ENCODE measurements at places on chromosomes 16 and 17. TPM values are rescaled to one million over a fixed set of nuclear protein-coding genes. Genes with fewer than 3 reads are reported as not detected.
A peak's percentile ranks its signal among the peaks of the same experiment; 100 is the strongest.

The FBXL19 gene
- 72.7 TPM for total RNA-seq

The CDRT15 gene
- total RNA-seq: not detected

The FAM171A2 gene
- total RNA-seq: 8.3 TPM

The TLCD2 gene
- 6.1 TPM for total RNA-seq

The COPS3 gene
- total RNA-seq: 87.6 TPM

DNA sequence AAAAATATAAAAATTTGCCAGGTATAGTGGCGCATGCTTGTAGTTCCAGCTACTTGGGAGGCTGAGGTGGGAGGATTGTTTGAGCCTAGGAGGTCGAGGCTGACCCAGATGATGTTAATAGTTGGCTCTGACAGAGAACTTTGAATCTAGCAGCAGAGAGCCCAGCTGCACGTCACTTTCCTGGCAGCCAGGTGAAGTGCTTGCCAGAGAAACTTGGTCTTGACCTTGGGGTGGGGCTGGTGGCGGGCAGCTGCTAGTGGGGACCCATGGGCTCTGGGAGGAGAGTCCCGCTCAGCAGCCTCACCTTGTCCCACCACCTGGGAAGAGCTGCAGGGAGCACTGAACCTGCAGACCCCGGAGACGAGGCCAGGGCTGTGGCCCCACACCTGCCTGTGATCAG lies 3.1 kb upstream of the C16orf74 start:
- no peak for DNase-seq
- H3K4me3 ChIP-seq: no peak overlapping the region
- H3K27me3 ChIP-seq: no peaks in the 10 kb centered on the region
- H3K36me3 ChIP-seq: no peaks in the 10 kb centered on the region
- H3K4me1 ChIP-seq: peaks cover 41% of the 10 kb centered on the region
- no peak overlapping the region for H3K27ac ChIP-seq

DNA sequence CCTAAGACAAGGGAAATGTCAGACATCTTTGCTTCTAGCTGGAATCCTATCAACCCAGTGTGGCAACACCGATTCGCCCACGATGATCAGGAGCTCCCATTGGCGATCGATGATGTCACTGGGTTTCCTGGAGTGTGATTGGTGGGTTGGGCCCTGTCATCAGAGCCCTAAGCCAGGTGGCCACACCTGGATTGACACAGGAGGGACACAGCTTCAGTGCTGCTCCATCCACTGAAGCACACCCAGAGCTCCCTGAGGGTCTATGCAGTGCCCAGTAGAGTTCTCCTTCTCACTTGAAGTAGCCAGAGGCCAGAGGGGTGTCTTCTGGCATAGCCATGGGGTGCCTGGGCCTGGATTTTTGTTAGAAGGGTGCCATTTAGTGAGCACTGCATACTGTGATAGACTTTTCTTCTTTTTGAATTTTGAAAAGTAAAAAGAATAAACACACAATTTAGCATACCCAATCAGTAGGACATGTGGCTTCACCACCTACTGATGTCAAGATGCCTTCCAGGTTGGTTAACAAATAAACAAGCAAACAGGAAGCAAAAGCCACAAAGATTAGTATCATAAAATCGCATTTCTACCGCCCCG lies 77.6 kb downstream of the CMIP start:
- no peak overlapping the region for H3K4me3 ChIP-seq
- H3K27ac ChIP-seq: peak overlapping the region; percentile 73
- no peaks in the 10 kb centered on the region for H3K27me3 ChIP-seq

- DNase-seq: no peak
- H3K27ac ChIP-seq: no peak overlapping the region
- H3K4me1 ChIP-seq: peaks cover 30% of the 10 kb centered on the region
- no peaks in the 10 kb centered on the region for H3K27me3 ChIP-seq
- H3K4me3 ChIP-seq: no peak overlapping the region
- H3K36me3 ChIP-seq: peaks cover 4% of the 10 kb centered on the region
These were observed 13.0 kb downstream of the NMRAL1 start for GRCh38 chr16:4461250-4462085.

DNA sequence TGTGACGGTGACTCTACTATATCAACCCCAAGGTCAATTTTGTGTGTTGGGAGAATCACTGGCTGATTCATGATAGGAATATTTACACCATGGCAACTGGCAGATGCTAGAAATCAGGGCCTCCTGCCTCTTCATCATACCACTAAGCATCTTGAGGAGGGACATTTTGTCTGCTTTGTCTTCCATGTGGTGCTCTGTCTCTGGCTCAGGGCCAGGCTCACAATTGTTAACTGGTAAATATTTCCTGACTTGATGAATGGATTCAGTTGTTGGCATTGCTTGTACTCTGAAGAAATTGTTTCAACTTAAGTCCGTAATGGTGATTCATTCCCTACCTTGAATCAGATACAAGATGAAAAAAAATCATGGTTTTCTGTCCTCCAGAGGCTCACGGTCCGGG lies 292.7 kb downstream of the HAPSTR1 start:
- no peaks in the 10 kb centered on the region for H3K4me1 ChIP-seq
- H3K36me3 ChIP-seq: no peaks in the 10 kb centered on the region
- H3K27ac ChIP-seq: no peak overlapping the region
- no peaks in the 10 kb centered on the region for H3K27me3 ChIP-seq

- no peaks in the 10 kb centered on the region for H3K4me1 ChIP-seq
- no peak overlapping the region for H3K27ac ChIP-seq
- no peak for DNase-seq
- H3K36me3 ChIP-seq: no peaks in the 10 kb centered on the region
These were observed 47.8 kb downstream of the MEOX1 start for GRCh38 chr17:43613917-43614316.

GRCh38 chr17:17935321-17936271 lies 36.6 kb downstream of the TOM1L2 start:
- peaks cover 37% of the 10 kb centered on the region for H3K4me1 ChIP-seq
- H3K27ac ChIP-seq: peak overlapping the region; percentile 65
- no peaks in the 10 kb centered on the region for H3K27me3 ChIP-seq
- H3K4me3 ChIP-seq: 0 out of 2 replicates have a peak overlapping the region, but pooled peaks have one; percentile 11
- DNase-seq: peak; percentile 93

DNA sequence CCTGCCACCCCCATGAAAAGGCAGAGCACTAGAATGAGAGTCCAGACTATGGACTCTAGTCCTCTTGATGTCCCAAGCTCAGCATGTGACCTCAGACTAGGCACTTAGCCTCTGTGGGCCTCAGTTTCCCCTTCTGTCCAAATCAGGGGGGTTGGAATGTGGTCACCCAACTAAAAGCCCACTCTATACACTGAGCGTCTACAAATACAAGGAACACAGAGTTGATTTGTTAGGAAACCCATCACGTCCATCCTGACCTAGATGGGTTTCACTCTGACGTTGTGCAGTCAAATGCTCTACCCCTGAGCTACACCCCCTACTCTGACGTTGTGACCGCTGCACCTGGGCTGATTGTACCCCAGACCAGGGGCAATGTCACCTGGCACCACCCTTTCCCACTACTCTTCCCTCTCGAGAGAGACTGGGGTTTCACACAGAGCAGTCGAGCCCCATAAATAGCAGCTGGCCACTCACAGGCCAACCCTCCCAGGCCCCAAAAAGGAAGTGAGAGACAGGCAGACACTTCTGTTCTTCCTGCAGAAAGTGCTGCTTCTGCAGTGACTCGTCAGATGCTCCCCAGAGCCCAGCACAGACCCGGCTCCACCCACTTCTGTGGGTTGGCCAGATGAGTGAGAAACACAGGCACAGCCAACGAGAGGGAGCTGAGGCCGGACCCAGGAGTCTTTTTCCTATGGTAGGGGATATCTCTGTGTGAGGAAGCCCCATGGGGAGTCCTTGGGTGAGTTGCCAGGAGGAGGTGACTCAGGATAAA lies 16.1 kb upstream of the TNFRSF13B start:
- H3K27ac ChIP-seq: 0 out of 2 replicates have a peak overlapping the region, but pooled peaks have one; percentile 17
- no peaks in the 10 kb centered on the region for H3K27me3 ChIP-seq
- DNase-seq: peak; percentile 65
- no peaks in the 10 kb centered on the region for H3K36me3 ChIP-seq
- no peak overlapping the region for H3K4me3 ChIP-seq

- no peaks in the 10 kb centered on the region for H3K36me3 ChIP-seq
- H3K4me3 ChIP-seq: no peak overlapping the region
- no peak overlapping the region for H3K27ac ChIP-seq
- H3K27me3 ChIP-seq: no peaks in the 10 kb centered on the region
- no peaks in the 10 kb centered on the region for H3K4me1 ChIP-seq
These were observed 97.8 kb upstream of the MAF start for GRCh38 chr16:79698341-79698753.

- H3K4me1 ChIP-seq: no peaks in the 10 kb centered on the region
- no peak overlapping the region for H3K4me3 ChIP-seq
- H3K27me3 ChIP-seq: no peaks in the 10 kb centered on the region
- no peak for DNase-seq
- H3K36me3 ChIP-seq: no peaks in the 10 kb centered on the region
These were observed 112.5 kb upstream of the CHMP6 start for GRCh38 chr17:80878876-80879722.

DNA sequence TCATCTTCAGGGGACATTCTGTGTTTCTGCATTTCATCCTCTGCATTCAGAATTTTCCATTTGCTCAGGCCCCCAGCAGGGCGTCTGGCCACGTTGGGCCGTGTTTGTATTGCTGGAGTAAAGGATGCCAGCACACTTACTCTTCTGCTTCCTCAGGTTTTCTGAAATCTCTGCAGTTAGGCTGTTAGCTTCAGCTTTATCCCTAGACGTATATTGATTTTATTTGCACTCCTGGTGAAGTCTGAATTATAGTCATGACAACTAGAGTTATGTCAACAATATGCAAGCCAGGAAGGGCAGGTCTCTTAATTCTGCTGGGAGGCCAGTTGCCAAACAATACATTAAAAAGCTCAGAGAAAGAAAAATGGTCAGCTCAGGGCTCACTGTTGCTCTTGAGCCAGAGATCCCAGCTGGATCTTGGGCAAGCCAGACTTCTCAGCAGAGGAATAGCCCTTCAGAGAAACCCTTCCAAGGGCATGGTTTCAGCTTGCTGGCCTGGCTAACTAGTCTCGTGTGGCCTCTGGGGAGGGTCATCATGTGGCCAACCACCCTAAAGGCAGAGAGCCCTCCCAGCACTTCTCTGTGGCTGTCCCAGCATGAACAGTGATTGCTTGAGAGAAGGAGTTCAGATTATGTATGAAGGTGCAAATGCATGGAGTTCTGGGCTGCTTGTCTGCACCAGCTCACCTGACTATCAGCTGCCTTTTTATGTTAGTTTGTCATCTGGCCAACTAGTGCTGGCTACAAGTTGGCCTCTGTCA lies 110.2 kb upstream of the CACNG5 start:
- H3K36me3 ChIP-seq: no peaks in the 10 kb centered on the region
- no peaks in the 10 kb centered on the region for H3K4me1 ChIP-seq
- no peaks in the 10 kb centered on the region for H3K27me3 ChIP-seq
- no peak for DNase-seq

DNA sequence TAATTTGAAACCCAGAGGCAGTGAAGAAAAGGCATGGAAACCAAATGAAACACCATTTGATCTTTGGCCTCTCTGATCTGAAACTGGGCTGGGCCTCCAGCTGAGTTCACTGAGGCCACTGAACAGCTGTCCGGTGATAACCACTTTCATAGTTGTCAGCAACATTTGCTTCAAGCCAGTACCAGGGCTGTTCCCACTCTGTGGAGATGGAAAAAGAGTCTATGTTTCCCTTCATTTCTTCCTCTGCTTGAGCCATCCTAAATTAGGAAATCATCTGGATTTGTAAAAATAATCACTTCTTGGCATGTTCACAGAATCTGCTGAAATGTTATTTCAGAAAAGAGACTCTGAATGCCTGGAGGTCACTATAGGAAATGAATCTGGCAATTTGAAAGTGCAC lies 119.3 kb downstream of the STX8 start:
- no peak for DNase-seq
- H3K27me3 ChIP-seq: no peaks in the 10 kb centered on the region
- no peak overlapping the region for H3K4me3 ChIP-seq
- no peaks in the 10 kb centered on the region for H3K4me1 ChIP-seq

DNA sequence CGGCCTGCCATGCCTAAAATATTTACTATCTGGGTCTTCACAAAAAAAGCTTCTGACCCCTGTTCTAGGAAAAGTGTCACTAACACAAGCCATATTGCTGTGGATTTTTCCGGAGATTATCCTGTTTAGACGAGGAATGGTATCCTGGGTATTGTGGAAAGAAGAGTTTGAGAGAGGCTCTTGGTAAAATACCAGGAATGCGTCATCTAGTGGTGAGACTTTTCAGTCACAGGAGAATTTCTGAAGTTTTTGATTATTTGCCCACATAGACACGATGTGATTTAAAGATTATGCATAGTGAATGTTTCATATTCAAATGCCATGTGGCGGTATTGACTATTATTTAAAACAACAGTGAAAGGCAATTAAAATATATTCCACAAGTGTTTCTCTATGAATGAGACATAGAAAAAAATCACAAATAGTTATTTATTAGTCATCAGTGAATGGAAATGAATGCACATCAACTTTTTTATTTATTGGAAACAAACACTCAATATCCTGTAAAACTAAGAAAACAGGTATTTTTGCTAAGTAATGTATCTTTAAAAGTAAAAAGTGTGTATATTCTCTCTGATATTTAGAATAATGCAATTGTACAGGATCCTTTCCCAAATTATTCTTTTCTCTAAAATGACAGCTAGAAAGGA lies 7.8 kb downstream of the KRT28 start:
- no peak overlapping the region for H3K27ac ChIP-seq
- no peaks in the 10 kb centered on the region for H3K27me3 ChIP-seq
- H3K4me1 ChIP-seq: no peaks in the 10 kb centered on the region

- H3K36me3 ChIP-seq: no peaks in the 10 kb centered on the region
- peaks cover 32% of the 10 kb centered on the region for H3K4me1 ChIP-seq
- no peak overlapping the region for H3K27ac ChIP-seq
- DNase-seq: no peak
These were observed 23.6 kb downstream of the BAHCC1 start for GRCh38 chr17:81418710-81419318.

Data from PC-9 (cell line).